SK-MEL-5 (cell line): ENCODE measurements at places on chromosomes 4 and X. TPM values are rescaled to one million over a fixed set of nuclear protein-coding genes. Genes with fewer than 3 reads are reported as not detected.

CPE gene
- total RNA-seq, result 0.29 and 2.0 TPM in 2 replicates

FAM114A1 gene
- 33.0 and 38.6 TPM in 2 replicates for total RNA-seq

SYNPO2 gene
- 0.32 and 0.69 TPM in 2 replicates for total RNA-seq

METTL14 gene
- total RNA-seq, result 16.2 and 17.6 TPM in 2 replicates

CT45A10 gene
- 141 and 152 TPM in 2 replicates for total RNA-seq

SLITRK4 gene
- 0.34 and 0.40 TPM in 2 replicates for total RNA-seq

KIAA0232 gene
- total RNA-seq, result 8.5 and 9.0 TPM in 2 replicates

TRIM75 gene
- not detected in 2 replicates for total RNA-seq

FRMD7 gene
- total RNA-seq, result 0.05 TPM in 1 of 2 replicates, not detected in the other

UGT2B11 gene
- not detected in 2 replicates for total RNA-seq

CT45A1 gene
- total RNA-seq, result 2.4 and 2.8 TPM in 2 replicates

MAB21L2 gene
- not detected in 2 replicates for total RNA-seq

CXCR3 gene
- total RNA-seq, result not detected in 2 replicates

GPR119 gene
- total RNA-seq, result not detected in 2 replicates

LNX1 gene
- 0.05 and 0.13 TPM in 2 replicates for total RNA-seq

FGD1 gene
- 6.3 and 7.7 TPM in 2 replicates for total RNA-seq

SERTM2 gene
- 0.03 TPM in 1 of 2 replicates, not detected in the other for total RNA-seq

MECP2 gene
- total RNA-seq, result 57.0 and 65.5 TPM in 2 replicates

ANXA3 gene
- total RNA-seq, result 16.8 and 18.8 TPM in 2 replicates

ZRSR2 gene
- 3.8 and 7.0 TPM in 2 replicates for total RNA-seq

GAGE12F gene
- 0.66 TPM in 1 of 2 replicates, not detected in the other for total RNA-seq

SPCS3 gene
- total RNA-seq, result 157 and 169 TPM in 2 replicates

KLHL5 gene
- 12.3 and 15.8 TPM in 2 replicates for total RNA-seq

DMP1 gene
- not detected in 2 replicates for total RNA-seq

PABPC5 gene
- 1.7 and 2.0 TPM in 2 replicates for total RNA-seq

IDUA gene
- total RNA-seq, result 3.8 and 6.1 TPM in 2 replicates
